Suprapubic skin (tissue), 4 donors: ENCODE measurements at places on chromosomes 1 and 21. TPM values are rescaled to one million over a fixed set of nuclear protein-coding genes. Genes with fewer than 3 reads are reported as not detected.

GRCh38 chr21:45767071-45768006 is 123.8 kb downstream of the PCBP3 start:
- no peak for DNase-seq

GRCh38 chr1:165645654-165646366 is 14.8 kb downstream of the MGST3 start:
- DNase-seq: no peak

- no peak for DNase-seq
Observed at GRCh38 chr1:192518700-192519099, 56.9 kb upstream of the RGS1 start.

- DNase-seq: no peak
Observed at GRCh38 chr1:95209291-95209690, 24.7 kb upstream of the RWDD3 start.

Gene IFNLR1
- total RNA-seq: 16.1 TPM

DNA sequence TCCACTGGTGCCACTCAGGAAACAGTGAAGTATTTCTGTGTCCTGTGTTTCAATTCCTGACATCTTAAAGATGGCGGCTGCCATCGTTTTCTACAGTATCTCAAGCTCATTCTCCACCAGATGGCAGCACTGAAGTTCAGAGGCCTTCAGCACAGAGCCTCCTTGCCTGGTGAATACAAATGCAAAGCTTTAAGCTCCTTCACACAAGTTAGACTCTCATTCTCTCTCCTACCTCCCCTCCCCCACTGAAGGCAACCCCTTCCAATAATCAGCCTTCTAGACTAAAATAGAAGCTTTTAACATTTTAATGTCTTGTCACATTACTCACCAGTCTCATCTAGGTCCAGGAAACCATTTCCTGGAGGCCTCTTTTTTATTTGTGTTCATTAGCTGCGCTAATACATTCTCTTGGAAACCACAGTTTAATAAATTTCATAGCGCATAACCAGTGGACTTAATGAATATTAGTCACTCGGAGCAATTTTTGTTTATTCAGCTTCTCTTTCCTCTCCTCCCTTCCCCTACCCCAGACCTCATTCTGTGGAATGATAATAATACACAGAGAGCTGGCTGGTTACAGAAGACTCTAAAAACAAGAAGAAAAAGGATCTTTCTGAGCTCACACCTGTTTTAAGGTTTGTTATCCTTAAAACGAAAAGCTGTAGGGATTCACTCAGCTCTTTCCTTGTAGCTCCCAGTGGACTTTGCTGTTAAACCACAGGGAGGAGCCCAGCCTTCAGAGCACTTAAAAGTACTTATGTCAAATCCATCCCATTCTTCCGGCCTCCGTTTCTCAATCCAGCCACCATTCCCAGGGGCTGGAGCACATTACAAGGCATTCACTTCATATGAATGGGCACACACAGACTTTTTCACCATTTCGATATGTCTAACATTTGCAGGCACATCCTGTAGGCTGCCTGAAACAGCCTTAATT is 384.9 kb downstream of the HLX start:
- peak; percentile 61 for DNase-seq

Gene KCNJ6
- total RNA-seq: not detected

GRCh38 chr1:41664861-41665640 is 180.6 kb upstream of the EDN2 start:
- DNase-seq: no peak

Gene AMY1B
- total RNA-seq: not detected

- DNase-seq: no peak
Observed at GRCh38 chr1:156643778-156644092, 1.8 kb downstream of the BCAN start.

Gene ANKRD35
- 37.0 TPM for total RNA-seq

DNA sequence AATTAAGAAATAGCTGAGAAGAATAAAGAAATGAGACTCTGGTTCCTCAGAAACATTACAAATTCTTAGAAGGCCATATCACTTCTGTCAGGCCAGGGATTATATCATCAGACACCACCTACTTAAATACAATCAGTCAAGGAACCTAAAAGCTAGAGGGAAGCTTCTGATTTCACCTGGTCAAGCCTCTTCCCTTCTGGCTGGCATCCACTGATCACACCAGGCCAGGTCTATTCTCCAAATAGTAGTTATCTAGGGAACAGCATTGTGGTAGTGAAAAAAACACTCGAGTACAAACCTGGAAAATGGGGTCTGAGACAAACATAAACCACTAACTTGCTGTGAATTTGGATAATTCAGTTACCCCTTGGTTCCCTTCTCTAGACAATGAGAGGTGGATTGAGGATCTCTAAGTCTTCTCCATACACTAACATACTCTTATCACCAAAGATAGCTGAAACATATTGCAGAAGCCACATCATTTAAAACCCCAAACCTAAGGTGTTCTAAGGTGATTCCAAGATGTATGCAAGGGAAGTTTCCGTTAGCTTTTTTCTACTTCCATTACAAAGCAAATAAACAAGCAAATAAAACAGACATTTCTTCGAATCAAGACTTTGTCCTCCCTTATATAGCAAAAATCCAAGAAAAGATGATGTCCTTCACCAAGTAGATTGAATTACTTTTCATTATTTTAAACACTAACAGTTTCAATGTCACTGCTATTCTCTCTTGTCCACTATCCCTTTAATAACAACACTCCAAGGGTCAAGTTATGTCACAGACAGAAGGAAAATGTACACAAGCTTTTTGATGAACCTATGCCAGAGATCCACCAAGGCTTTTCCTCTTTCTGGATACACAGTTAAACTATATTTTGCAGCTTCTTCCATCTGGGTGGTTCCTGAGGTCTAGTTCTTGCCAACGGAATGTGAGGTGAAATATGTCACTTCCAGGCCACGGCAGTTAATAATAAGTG is 212.9 kb downstream of the KCNH1 start:
- DNase-seq: no peak
